ENCODE measurements at places on chromosomes 3 and 15. TPM values are rescaled to one million over a fixed set of nuclear protein-coding genes. Genes with fewer than 3 reads are reported as not detected.

Gene ATXN7
- 47.9 TPM for total RNA-seq

Gene AADACL2
- not detected for total RNA-seq

Gene DNAH12
- total RNA-seq, result 0.33 TPM

Gene ARNT2
- 5.9 TPM for total RNA-seq

Gene GATA2
- total RNA-seq, result 6.6 TPM

Gene TSEN2
- total RNA-seq, result 26.5 TPM

Gene MED12L
- 0.48 TPM for total RNA-seq

Gene LDHAL6B
- total RNA-seq, result not detected

Gene DUOX2
- total RNA-seq, result 0.16 TPM

Gene SLC24A5
- total RNA-seq, result not detected

Gene PTX3
- total RNA-seq, result 36.9 TPM

Gene NEK10
- total RNA-seq, result 0.96 TPM

Gene KBTBD13
- 0.33 TPM for total RNA-seq

Gene TCAIM
- 19.7 TPM for total RNA-seq

Gene KCNMB2
- not detected for total RNA-seq

Gene CLRN1
- not detected for total RNA-seq

Gene LRRN1
- total RNA-seq, result 0.32 TPM

Gene SH3GL3
- not detected for total RNA-seq

Gene CEMIP
- 0.59 TPM for total RNA-seq

Gene C3orf38
- total RNA-seq, result 32.1 TPM

Gene PIAS1
- 43.9 TPM for total RNA-seq

Gene LXN
- total RNA-seq, result 40.3 TPM

Gene DPPA2
- total RNA-seq, result not detected

Gene CDCP1
- total RNA-seq, result 8.5 TPM

Gene CTXN2
- total RNA-seq, result not detected

Gene GP5
- total RNA-seq, result 0.16 TPM

Gene P2RY13
- total RNA-seq, result 2.5 TPM

Gene PP2D1
- total RNA-seq, result not detected

Gene SORD
- 31.8 TPM for total RNA-seq

Gene GNAI2
- total RNA-seq, result 232 TPM

Gene ADAMTS17
- 5.1 TPM for total RNA-seq

Gene CPNE4
- not detected for total RNA-seq

Gene TMPRSS7
- not detected for total RNA-seq

Gene UROC1
- not detected for total RNA-seq

Gene DCLK3
- total RNA-seq, result 0.16 TPM

Gene RTP4
- total RNA-seq, result 2.3 TPM

Gene ISLR
- 49.2 TPM for total RNA-seq

Gene MORC1
- total RNA-seq, result under 0.01 TPM

Gene DLL4
- 10.5 TPM for total RNA-seq

Gene IL5RA
- total RNA-seq, result 0.48 TPM

Gene ARPIN
- 22.3 TPM for total RNA-seq

Gene ATP10A
- total RNA-seq, result 7.2 TPM

Gene SMCO1
- total RNA-seq, result not detected

Gene BUB1B
- total RNA-seq, result 1.4 TPM

Gene STAC
- total RNA-seq, result 6.1 TPM

Gene RTP3
- total RNA-seq, result not detected

Gene PEAK1
- 99.5 TPM for total RNA-seq

Gene GBE1
- total RNA-seq, result 34.4 TPM

Gene FSD2
- not detected for total RNA-seq

Gene PLS1
- total RNA-seq, result 15.7 TPM

Gene GPR156
- total RNA-seq, result 0.33 TPM

Gene VWA5B2
- total RNA-seq, result 0.16 TPM

Gene CLEC3B
- total RNA-seq, result 55.7 TPM

Gene NIPA2
- 50.8 TPM for total RNA-seq

Gene PLEKHO2
- 33.3 TPM for total RNA-seq

Gene EPB42
- total RNA-seq, result not detected

Gene COL6A5
- not detected for total RNA-seq

Gene GHSR
- not detected for total RNA-seq

Gene BLM
- total RNA-seq, result 2.2 TPM

Gene GMPS
- total RNA-seq, result 37.6 TPM

Measured in breast epithelium (tissue), 4 donors.